ENCODE measurements at places on chromosomes 11 and 22.

GRCh38 chr11:90840071-90840470 is 617.2 kb upstream of the CHORDC1 start:
- no peak for DNase-seq

DNA sequence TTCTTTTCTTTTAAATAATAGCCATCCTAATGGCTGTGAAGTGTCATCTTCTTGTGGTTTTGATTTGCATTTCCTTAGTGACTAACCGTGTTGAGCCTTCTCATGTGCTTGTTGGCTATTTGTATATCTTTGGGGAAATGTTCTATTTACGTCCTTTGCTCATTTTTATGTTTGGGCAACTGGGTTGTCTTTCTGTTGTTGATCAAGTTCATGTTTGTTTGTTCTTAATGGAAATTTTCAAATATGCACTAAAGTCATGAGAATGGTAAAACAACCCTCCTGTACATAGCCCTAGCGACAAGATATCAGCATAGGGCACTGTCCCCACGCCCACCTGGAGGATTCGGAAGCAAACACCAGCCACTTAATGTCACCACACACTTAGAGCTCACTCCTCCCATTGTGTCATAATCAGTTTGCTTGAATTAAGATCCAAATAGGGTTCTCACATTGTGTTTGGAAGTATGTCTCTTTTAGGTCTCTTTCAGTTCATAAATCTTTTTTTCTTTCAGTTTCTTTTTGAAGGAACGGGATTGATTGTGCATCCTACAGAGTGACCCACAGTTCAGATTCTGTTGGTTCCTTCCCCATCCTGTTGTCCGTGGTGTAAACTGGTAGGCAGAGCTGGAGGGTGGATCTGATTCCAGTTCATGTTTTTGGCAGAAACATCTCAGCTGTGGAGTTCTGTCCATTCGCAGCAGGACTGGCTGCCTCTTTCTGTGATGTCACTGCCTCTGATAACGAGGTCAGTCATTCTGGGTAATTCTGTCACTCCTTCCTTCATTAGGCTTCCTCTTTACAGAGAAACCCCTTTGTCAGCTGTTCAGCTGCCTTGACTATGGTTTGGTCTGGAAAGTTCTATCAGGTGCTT is 26.4 kb upstream of the ADORA2A start:
- DNase-seq, result no peak

DNA sequence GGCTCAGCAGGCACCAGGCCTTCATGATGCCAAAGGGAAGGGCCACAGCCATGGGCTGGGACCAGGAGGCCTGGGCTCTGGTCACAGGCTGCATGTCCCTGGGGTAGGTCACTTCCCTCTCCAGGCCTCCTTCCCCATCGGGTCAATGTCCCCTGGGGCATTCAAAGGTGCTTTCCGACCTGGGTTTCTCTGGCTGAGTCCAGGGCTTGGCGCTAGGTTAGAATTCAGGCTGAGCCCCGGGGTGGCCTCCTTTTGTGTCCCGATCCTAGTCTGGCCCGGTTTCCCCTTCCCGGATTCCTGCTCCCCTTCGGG is 12.2 kb downstream of the MAFF start:
- no peak for DNase-seq

GRCh38 chr11:123302751-123303195 is 107.7 kb upstream of the CLMP start:
- DNase-seq, result no peak

- DNase-seq, result no peak
Measured at GRCh38 chr22:43446037-43446803, 34.4 kb downstream of the MPPED1 start.

GRCh38 chr11:132874638-132875037 is 657.7 kb downstream of the OPCML start:
- DNase-seq, result no peak
